IMR-90 (cell line): ENCODE measurements at places on chromosomes 13 and 19.

- no peak overlapping the region for H3K4me3 ChIP-seq
- H3K27ac ChIP-seq, result no peak overlapping the region
- H3K27me3 ChIP-seq, result peaks cover 29% of the 10 kb centered on the region
- no peaks in the 10 kb centered on the region for H3K36me3 ChIP-seq
Measured at GRCh38 chr13:27001705-27002104, 169.9 kb downstream of the USP12 start.

DNA sequence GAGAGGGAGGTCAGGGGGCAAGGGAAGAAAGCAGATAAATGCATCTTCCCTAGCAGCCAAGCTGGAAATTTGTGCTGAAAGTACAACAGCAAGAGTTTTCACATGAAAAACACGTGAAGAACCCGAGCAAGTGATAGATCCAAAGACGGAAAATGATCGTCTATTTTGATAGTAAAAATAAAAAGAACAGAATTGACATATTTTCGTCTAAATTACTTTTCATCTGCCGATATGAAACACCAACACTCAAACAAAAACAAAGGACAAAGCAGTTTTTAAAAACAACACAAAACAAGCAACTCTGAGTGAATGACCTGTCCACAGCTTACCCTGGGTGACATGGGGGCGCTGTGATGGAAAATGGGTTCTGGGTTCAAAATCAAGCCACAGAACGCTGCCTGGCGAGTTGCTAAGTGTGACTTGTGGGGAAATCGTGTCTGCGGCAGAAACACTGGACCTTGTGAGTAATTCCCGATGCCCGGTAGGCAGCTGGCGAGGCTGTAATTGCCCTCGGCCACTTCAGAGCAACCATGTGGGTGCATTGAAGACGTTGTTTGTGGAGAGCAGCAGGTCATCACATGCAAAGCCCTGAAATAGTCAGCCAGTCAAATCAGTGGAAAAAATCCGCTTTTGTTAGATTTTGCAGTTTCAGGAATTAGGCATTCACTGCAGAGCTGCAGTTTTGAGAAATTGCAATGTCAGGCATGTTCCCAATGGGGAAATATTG, 7.4 kb downstream of the SOX1 start:
- no peak overlapping the region for H3K4me3 ChIP-seq
- H3K27ac ChIP-seq, result no peak overlapping the region
- no peaks in the 10 kb centered on the region for H3K4me1 ChIP-seq
- DNase-seq, result no peak
- H3K27me3 ChIP-seq, result peaks cover 48% of the 10 kb centered on the region

- H3K27ac ChIP-seq, result no peak overlapping the region
- no peaks in the 10 kb centered on the region for H3K4me1 ChIP-seq
- H3K4me3 ChIP-seq, result no peak overlapping the region
Measured at GRCh38 chr13:66844933-66845332, 385.2 kb downstream of the PCDH9 start.

DNA sequence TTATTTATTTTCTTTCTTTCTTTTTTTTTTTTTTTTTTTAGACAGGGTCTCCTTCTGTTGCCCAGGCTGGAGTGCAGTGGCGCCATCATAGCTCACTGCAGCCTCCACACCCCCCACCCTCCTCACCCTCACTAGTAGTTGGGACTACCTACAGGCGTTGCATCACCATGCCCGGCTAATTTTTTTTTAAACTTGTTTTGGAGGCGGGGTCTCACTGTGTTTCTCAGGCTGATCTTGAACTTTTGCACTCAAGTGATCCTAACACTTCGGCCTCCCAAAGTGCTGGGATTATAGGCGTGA, 33.6 kb downstream of the GJA3 start:
- no peaks in the 10 kb centered on the region for H3K36me3 ChIP-seq
- H3K4me3 ChIP-seq, result no peak overlapping the region
- DNase-seq, result no peak
- peaks cover 7% of the 10 kb centered on the region; the same call in 1 of the 2 replicates for H3K27me3 ChIP-seq

DNA sequence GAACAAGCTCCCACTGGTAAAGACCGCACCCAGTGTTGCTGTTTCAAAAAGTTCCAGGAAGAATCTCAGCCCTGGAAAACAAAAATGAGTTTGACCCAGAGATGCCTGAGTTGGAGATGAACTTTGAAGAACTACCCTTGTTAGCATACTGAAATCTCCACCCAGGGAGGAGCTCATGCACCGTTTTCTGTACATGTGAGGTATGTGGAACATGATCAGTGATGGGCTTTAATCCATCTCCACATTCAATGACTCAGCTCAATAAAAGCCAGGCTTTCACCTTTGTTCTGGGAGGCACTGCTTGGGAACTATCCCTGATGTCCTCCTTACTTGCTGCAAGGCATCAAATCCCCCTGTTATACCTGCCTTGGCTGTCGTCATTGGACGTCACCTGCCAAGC, 279.9 kb downstream of the UQCRFS1 start:
- H3K4me3 ChIP-seq, result no peak overlapping the region
- no peaks in the 10 kb centered on the region for H3K27me3 ChIP-seq
- no peak overlapping the region for H3K27ac ChIP-seq
- peak; percentile 3 for DNase-seq
- no peaks in the 10 kb centered on the region for H3K36me3 ChIP-seq
- H3K4me1 ChIP-seq, result peaks cover 5% of the 10 kb centered on the region; the same call in 1 of the 2 replicates

DNA sequence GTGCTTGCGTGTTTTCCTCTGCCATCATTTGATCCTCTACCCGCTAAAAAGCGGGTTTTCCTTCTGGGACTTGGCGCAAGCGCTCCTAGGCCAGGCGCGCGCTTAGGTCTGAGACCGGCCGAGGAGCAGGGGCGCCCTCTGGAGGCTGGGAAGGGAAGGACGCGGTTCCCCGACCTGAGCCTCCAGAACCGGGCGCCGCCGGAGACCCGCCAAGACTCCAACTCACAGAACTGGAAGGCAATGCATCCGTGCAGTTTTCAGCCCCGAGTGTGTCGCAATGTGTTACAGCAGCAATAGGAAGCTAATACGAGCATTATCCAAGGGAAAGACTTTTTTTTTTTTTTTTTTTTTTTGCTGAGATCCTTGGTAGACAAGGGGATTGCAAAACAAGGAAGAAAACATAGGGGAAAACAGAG, 190.9 kb downstream of the COL4A1 start:
- no peaks in the 10 kb centered on the region for H3K36me3 ChIP-seq
- H3K27ac ChIP-seq, result no peak overlapping the region
- peak; percentile 60 for DNase-seq
- no peak overlapping the region for H3K4me3 ChIP-seq

GRCh38 chr13:99894840-99895443, 76.6 kb downstream of the ZIC5 start:
- peaks cover 68% of the 10 kb centered on the region for H3K27me3 ChIP-seq
- no peak for DNase-seq
- no peaks in the 10 kb centered on the region for H3K4me1 ChIP-seq

DNA sequence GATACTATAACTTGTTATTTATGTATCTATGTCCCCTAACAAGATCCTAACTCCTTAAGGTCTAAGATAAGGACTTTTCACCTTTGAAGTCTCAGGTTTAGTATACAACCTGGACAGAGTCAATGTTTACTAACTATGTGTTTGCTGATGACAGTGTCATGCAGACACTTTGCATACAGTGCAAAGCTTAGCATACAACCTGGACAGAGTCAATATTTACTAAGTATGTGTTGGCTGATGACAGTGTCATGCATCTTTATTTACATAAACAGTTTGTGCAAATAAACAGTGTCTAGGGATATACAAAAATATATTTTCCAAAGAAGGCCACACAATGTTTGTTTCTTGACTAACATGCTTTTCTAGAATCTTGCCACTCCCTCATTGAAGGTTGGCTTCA, 34.7 kb downstream of the DCT start:
- DNase-seq, result no peak
- no peaks in the 10 kb centered on the region for H3K4me1 ChIP-seq
- H3K36me3 ChIP-seq, result no peaks in the 10 kb centered on the region
- no peak overlapping the region for H3K4me3 ChIP-seq
- no peak overlapping the region for H3K27ac ChIP-seq

- no peak for DNase-seq
- no peak overlapping the region for H3K4me3 ChIP-seq
- H3K4me1 ChIP-seq, result no peaks in the 10 kb centered on the region
- H3K27me3 ChIP-seq, result no peaks in the 10 kb centered on the region
- H3K36me3 ChIP-seq, result no peaks in the 10 kb centered on the region
Measured at GRCh38 chr13:103133556-103133955, 67.3 kb upstream of the SLC10A2 start.

DNA sequence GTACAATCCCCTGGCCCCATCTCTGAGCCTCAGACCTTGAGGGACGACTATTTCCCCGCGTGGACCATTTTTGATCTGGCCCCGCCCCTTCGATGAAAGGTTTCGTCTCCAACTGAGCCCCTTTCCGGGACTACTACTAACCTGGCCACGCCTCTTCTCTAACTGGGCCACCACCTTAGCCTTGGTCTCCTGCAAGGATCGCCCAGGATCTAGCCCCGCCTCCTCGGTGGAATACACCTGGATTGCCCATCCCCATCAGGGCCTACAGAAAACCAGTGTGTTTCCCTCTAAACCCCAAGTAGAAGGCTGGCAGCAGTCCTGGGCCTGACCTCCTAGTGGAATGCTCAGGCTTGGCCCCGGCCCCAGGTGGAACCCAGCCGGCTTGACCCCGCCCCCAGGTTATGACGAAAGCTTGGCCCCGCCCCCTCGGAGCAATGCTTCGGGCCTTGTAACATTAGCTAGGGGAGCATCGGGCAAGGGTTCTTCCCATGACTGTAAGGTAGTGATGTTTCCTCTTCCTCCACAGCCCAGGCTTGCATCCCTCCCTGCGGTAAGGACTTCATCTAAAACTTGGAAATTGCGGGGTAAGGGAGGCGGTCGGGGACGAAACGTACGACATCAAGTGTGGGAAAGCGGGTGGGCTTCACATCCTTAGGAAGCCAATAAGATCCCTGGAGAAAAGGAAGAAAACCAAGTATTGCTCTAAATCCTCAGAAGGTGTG, 9.1 kb downstream of the SPACA6 start:
- no peaks in the 10 kb centered on the region for H3K27me3 ChIP-seq
- no peak overlapping the region for H3K4me3 ChIP-seq
- H3K4me1 ChIP-seq, result 0 out of 2 replicates have a peak, but pooled peaks cover 2% of the 10 kb centered on the region
- DNase-seq, result peak; percentile 24
- H3K27ac ChIP-seq, result no peak overlapping the region

DNA sequence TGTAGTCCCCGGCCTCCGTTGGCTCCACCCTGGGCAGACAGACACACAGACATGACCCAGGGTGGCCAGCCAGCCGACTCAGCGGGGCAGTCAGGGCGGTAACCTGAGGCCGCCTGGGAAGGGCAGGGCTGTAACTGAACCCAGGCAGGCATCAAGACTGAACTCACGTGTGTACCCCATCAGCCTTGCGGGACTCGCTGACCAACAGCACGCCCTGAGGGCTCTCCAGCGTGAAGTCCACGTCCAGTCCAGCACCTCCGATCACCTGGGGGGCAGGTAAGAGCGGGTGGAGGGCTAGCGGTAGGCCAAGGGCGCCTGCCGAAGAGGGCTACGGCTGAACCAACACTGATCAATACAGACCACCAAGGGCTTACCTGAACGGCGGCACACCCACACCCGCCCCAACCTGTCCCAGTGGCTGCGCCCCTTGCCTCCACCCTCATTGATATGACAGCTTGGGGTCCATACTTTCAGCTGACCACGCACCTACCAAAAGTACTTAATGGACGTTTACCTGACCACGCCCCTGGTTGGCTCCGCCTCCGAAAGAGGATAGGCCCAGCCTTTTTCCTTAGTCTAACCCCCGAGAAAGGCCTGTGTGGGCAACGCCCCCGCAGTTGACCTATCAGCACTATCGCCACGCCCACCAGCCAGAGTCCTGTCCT, 791 bp downstream of the TMED1 start:
- peak overlapping the region; percentile 30 for H3K4me3 ChIP-seq
- peaks cover 9% of the 10 kb centered on the region for H3K4me1 ChIP-seq
- no peaks in the 10 kb centered on the region for H3K27me3 ChIP-seq
- no peak for DNase-seq
- peaks cover 32% of the 10 kb centered on the region for H3K36me3 ChIP-seq

- H3K4me3 ChIP-seq, result no peak overlapping the region
- H3K27ac ChIP-seq, result no peak overlapping the region
- H3K4me1 ChIP-seq, result peaks cover 8% of the 10 kb centered on the region
Measured at GRCh38 chr13:100382785-100383184, 205.8 kb downstream of the GGACT start.

- no peaks in the 10 kb centered on the region for H3K36me3 ChIP-seq
- H3K4me3 ChIP-seq, result peak overlapping the region; percentile 94
- DNase-seq, result no peak
- H3K27me3 ChIP-seq, result peaks cover 22% of the 10 kb centered on the region; the same call in 1 of the 2 replicates
Measured at GRCh38 chr13:28493740-28494503, 1.0 kb downstream of the FLT1 start.

DNA sequence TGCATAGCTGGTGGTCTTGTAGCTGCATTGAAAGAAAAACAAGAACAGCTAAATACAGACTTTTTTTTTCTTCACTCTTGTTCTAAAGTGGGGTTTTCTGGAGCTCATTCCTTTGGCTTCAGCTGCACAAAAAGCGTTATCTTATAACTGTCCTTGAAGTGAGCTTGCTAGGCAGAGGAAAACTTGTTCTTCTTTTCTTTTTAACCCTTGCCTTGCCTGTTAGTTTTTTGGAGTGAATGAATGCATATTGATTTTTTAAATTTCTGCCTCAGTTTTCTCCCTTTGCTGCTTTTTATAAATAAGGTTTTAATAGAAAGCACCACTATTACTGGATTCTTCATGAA, 1.5 kb downstream of the ZNF765 start:
- peaks cover 21% of the 10 kb centered on the region for H3K36me3 ChIP-seq
- H3K27ac ChIP-seq, result no peak overlapping the region

- H3K36me3 ChIP-seq, result peaks cover 12% of the 10 kb centered on the region
- no peak overlapping the region for H3K4me3 ChIP-seq
- no peak for DNase-seq
- H3K27ac ChIP-seq, result no peak overlapping the region
- no peaks in the 10 kb centered on the region for H3K4me1 ChIP-seq
- no peaks in the 10 kb centered on the region for H3K27me3 ChIP-seq
Measured at GRCh38 chr19:45020071-45020470, 18.8 kb upstream of the CLASRP start.

- peak overlapping the region; percentile 96 for H3K4me3 ChIP-seq
- peak overlapping the region; percentile 93 for H3K27ac ChIP-seq
- peaks cover 4% of the 10 kb centered on the region for H3K36me3 ChIP-seq
- no peaks in the 10 kb centered on the region for H3K27me3 ChIP-seq
- no peak for DNase-seq
Measured at GRCh38 chr13:44989941-44990340, 603 bp downstream of the GPALPP1 start.

- H3K27ac ChIP-seq, result no peak overlapping the region
- no peak for DNase-seq
- no peaks in the 10 kb centered on the region for H3K36me3 ChIP-seq
- peaks cover 49% of the 10 kb centered on the region for H3K27me3 ChIP-seq
- H3K4me3 ChIP-seq, result no peak overlapping the region
- H3K4me1 ChIP-seq, result peaks cover 6% of the 10 kb centered on the region; the same call in 1 of the 2 replicates
Measured at GRCh38 chr19:39518458-39518857, 3.5 kb downstream of the SELENOV start.
